ENCODE measurements at places on chromosomes 7 and 10.

- H3K4me3 ChIP-seq = no peak overlapping the region
- no peaks in the 10 kb centered on the region for H3K36me3 ChIP-seq
- no peaks in the 10 kb centered on the region for H3K27me3 ChIP-seq
- no peak for DNase-seq
These were observed 756.1 kb downstream of the GRID1 start for GRCh38 chr10:85610381-85611092.

GRCh38 chr7:693280-693679 lies 33.2 kb upstream of the DNAAF5 start:
- H3K27me3 ChIP-seq = no peaks in the 10 kb centered on the region
- peaks cover 3% of the 10 kb centered on the region for H3K4me1 ChIP-seq
- peaks cover 5% of the 10 kb centered on the region for H3K36me3 ChIP-seq
- no peak for DNase-seq

- H3K4me1 ChIP-seq = no peaks in the 10 kb centered on the region
- no peak overlapping the region for H3K27ac ChIP-seq
- peaks cover 5% of the 10 kb centered on the region for H3K27me3 ChIP-seq
- H3K4me3 ChIP-seq = no peak overlapping the region
- no peaks in the 10 kb centered on the region for H3K36me3 ChIP-seq
These were observed 4.8 kb downstream of the ANK3 start for GRCh38 chr10:60384708-60385398.

GRCh38 chr10:34635111-34635510 lies 180.0 kb downstream of the PARD3 start:
- no peaks in the 10 kb centered on the region for H3K4me1 ChIP-seq
- no peaks in the 10 kb centered on the region for H3K36me3 ChIP-seq
- DNase-seq = no peak
- H3K27me3 ChIP-seq = no peaks in the 10 kb centered on the region

DNA sequence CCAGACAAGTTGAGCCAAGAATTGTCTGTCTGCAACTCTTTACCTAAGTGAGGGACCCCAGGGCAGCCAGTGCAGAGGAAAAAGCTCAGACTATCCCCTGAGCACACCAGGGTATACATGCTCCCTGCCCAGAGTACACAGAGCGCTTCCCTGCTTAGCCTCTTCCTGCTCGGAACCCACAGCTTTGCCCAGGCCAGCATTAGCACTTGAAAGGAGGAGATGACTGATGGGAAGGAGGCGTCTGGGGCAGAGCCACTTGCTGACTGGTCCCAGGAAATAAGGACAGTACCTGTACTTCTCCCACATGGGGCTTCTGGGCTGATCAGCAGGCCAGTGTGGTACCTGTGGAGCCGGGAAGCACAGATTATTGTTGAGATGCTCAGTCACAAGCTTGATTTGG lies 48.4 kb upstream of the TRIM8 start:
- H3K27ac ChIP-seq = no peak overlapping the region
- H3K4me1 ChIP-seq = peaks cover 30% of the 10 kb centered on the region
- H3K4me3 ChIP-seq = no peak overlapping the region

- H3K27me3 ChIP-seq = no peaks in the 10 kb centered on the region
- H3K4me3 ChIP-seq = no peak overlapping the region
- no peak overlapping the region for H3K27ac ChIP-seq
- no peaks in the 10 kb centered on the region for H3K36me3 ChIP-seq
These were observed 184.5 kb downstream of the GATA3 start for GRCh38 chr10:8238986-8239385.

- DNase-seq = no peak
- H3K4me1 ChIP-seq = peaks cover 8% of the 10 kb centered on the region
- no peak overlapping the region for H3K4me3 ChIP-seq
- no peak overlapping the region for H3K27ac ChIP-seq
- no peaks in the 10 kb centered on the region for H3K36me3 ChIP-seq
These were observed 6.5 kb downstream of the BAIAP2L1 start for GRCh38 chr7:98394377-98394836.

Measured in K562 (cell line).